ENCODE measurements at places on chromosomes 6 and 20.

GRCh38 chr6:116304538-116305097 lies 24.9 kb upstream of the TSPYL1 start:
- no peak for DNase-seq

GRCh38 chr6:35727231-35727934 lies 9.4 kb upstream of the ARMC12 start:
- DNase-seq, result peak; percentile 81

DNA sequence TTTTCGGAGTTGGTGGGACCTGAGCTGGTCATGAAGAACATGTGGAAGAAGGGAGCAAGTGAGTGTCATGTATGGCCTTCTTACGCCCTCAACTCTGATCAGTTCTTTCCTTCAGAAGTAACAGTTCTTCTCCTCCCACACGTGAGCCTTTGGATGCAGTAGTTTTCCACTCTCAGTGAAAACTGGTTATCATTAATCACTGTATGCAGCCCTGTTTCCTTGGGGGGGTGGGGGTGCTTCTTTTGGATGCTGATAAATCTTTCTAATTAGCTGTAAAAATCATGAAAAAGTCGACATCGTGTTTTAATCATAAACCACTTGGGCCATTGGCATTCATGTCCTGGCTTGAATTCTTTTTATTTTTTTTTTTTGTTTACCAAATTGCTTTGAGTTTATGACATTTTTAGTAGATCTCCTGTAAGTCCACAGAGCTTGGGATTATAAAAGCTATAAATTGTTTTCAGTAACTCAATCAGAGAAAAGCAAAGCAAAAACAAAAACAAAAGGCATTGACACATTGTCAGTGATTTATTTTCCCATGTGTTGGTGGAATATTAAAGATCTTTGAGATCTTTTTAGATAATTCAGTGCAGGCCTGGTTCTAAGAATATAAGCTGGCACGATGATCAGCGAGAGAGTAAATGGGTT lies 84.8 kb downstream of the TRMT11 start:
- no peak for DNase-seq

DNA sequence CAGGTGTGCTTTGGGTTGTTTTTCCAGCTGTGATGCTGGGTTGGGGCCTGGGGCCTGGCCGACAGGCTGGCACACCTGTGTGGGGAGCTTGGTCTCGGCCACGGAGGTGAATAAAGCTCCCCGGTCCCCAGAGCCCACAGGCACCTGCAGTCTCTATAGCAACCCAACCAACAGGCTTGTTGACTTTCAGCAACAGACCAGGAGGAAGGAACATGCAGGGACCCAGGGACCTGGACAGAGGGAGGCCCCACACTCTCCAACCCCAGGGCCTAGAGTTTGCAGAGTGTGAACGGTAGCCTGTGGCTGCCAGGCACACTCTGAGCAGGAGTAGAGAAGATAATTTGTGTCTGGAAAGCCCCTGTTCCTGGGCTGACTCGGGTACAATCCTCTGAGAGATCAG lies 14.6 kb upstream of the SYNJ2 start:
- no peak for DNase-seq

DNA sequence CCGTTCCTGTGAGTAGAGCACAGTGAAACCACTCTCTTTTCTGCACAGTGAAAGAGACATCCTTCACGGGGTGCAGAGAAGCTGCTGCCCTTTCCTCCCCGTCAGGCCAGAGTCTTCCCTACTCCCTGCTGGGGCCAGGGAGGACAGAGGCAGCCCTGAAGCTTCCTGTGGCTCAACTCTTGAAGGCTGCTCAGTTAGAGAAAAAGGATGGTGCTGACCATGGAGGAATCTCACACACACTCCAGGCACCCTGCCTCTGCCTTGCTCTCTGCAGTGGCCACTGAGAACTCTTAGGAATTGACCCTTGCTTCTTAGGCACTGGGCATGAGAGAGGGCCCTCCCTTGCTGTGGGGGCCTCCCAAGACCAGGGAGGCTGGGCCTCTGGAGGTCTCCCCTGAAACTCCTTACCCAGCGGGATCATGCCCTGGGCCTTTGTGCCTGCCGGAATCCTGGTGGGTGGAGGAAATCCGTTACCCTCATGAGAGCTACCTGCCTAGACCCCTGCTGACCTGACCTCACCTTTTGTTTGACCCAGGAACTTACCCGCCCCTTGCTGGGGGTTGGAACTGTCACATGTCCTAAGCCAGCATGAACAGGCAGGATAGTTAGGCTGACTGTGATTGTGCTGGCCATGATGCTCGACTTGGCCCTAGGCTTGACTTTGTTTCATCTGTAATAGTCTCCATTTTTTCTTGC lies 65.0 kb upstream of the CD93 start:
- DNase-seq, result no peak

GRCh38 chr6:6900569-6901204 lies 207.1 kb upstream of the RREB1 start:
- DNase-seq, result no peak

DNA sequence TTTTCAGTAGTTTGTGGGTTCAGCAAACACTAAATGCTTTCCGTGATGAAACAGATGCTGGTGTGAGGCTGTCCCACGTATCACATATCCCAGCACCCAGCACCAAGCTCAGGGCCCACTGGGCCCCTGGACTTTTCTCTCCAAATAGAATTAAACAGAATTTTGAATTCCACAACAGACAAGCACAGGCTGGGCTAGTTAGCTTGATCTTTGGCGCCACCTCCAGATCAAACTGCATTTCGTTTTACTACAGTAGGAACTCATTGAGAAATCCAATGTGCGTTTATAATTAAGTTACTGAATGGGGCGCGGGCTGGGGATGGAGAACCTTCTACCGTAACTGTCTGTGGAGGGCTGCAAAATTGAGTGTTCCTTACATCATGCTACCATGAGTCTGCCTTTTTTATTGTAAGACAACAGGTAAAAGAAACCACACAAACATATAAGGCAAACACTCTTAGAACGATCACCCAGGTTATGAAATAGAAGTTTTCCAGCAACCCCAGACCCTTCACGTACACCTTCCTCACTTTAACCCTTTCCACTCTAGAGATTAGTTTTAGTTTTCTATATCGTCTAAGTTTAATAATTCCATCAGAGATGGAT lies 107.8 kb downstream of the ZFP64 start:
- peak; percentile 87 for DNase-seq

All from HTR-8/SVneo (cell line).